ENCODE measurements at places on chromosomes 2 and 18.

- DNase-seq: no peak
These were observed 3.0 kb upstream of the STK17B start for GRCh38 chr2:196174404-196174803.

- no peak for DNase-seq
These were observed 124.1 kb upstream of the FIGN start for GRCh38 chr2:163859951-163860350.

- DNase-seq: no peak
These were observed 77.5 kb downstream of the CDCA7 start for GRCh38 chr2:173432049-173432754.

- no peak for DNase-seq
These were observed 214.7 kb upstream of the LYPD1 start for GRCh38 chr2:132884705-132885104.

DNA sequence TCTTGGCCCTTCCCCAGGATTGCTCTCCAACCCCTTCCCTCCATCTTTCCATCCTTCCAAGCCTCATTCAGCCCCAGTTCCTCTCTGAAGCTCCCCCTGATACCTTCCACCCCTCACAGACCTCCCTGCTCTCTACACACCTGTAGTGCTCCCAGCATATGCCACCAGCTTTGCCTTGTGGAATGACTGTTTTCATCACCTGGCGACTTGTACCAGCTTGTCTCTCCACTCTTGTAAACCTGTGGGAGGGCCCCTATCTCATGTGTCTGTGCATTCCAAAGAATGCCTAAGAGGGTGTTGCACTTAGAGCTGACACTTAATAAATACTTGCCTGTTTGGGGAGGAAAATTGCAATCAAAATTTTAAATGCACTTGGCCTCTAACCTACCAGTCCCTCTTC lies 198.7 kb downstream of the BCL11A start:
- no peak for DNase-seq

GRCh38 chr18:55073834-55074233 lies 114.6 kb upstream of the CCDC68 start:
- no peak for DNase-seq
